ENCODE measurements at places on chromosomes 11 and 22.

DNA sequence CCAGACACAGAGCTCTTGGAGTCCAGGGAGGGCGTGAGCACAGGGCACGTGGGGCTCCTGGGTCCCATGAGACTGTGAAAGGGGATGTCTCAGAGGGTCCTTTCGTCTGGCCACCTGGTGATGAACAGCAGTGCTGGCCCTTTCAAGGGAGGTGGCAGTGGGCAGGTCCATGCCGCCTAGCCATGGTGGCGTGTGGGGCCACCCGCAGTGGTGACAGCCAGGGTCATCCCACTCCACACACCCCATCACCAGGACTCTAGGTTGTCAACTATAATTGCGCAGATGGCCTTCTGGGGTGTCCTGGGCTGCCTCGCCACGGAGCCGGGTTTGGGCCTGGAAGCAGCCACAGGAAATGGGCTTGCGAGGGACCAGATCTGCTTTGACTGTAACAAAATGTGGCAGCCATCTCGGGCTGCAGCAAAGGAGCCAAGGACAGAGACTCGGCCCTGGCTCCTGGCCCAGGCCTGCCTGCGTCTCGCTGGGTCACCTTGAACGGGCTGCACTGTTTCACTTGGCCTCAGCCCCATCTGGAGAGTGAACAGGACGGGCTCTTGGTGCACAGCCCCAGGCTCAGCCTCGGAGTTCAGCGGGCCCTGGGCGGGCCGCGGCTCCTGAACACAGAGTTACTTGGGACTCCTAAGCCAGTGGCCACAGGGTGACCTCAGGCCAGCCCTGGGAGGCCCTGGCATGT, 1350.5 kb downstream of the BRD1 start:
- DNase-seq = no peak

- no peak for DNase-seq
Observed at GRCh38 chr22:45475851-45476514, 26.7 kb upstream of the FBLN1 start.

DNA sequence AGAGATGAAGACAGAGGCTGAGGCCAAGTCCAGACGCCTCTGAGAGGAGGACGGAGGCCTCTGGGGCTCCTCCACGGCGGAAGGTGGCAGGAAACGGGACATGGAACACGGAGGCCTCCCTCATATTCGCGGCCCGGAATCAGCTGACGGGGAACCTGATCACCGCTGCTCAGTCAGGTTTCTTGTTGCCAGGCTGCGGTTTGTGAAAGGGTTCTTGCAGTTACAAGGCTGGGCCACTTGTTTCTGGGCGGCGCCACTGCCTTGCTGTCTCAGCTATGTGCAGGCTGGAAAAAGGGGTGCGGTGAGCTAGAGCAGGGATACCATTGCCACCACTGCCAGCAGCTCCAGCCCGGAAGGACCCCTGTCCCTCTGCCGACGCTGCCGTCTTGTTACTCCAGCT, 10.0 kb upstream of the MMP1 start:
- peak; percentile 47 for DNase-seq

- DNase-seq = no peak
Observed at GRCh38 chr11:125376117-125376516, 119.9 kb downstream of the FEZ1 start.

GRCh38 chr11:60786811-60787567, 1.9 kb downstream of the MS4A10 start:
- DNase-seq = no peak

GRCh38 chr11:48091426-48092102, 111.2 kb downstream of the PTPRJ start:
- DNase-seq = no peak

GRCh38 chr11:66465373-66466224, 1.1 kb upstream of the PELI3 start:
- no peak for DNase-seq

DNA sequence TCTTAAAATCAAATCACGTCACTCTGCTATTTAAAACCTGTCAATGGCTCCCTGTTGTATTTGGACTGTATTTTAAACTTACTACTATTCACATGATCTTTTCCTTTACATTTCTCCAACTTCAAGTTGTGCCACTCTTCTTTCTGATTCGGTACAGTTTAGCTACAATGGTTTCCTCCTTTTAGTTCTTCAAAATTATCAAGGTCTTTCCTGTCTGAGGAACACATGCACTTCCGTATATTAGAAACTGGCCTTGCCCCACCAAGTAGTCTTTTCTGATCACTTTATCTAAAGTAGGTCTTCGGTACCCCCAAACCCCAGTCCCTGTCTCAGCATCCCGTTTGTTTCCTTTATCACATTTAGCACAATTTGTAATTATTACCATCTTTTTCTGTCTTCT, 81.8 kb downstream of the MTMR3 start:
- peak; percentile 56 for DNase-seq

DNA sequence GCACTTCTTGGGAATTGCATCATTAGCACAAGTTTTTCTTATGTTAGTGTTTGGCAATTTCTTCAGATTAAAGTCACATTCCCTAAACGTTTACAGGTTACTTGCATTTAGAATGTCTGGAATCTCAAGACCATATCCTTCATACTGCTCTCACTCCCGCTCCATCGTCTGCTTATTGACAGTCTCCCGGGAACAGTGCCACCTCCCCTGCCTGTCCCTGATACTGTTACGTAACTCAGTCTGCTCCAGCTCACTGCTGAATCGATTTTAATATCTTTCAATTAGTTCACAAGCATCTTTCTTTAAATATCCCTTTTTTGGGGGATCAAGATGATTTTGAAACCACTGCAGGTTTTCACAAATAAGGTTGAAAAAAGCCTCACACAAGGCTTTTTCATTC, 48.2 kb downstream of the GLYATL2 start:
- DNase-seq = no peak

- DNase-seq = no peak
Observed at GRCh38 chr22:27970596-27971220, 51.7 kb upstream of the PITPNB start.

- no peak for DNase-seq
Observed at GRCh38 chr11:65592858-65593517, 2.6 kb downstream of the KCNK7 start.

DNA sequence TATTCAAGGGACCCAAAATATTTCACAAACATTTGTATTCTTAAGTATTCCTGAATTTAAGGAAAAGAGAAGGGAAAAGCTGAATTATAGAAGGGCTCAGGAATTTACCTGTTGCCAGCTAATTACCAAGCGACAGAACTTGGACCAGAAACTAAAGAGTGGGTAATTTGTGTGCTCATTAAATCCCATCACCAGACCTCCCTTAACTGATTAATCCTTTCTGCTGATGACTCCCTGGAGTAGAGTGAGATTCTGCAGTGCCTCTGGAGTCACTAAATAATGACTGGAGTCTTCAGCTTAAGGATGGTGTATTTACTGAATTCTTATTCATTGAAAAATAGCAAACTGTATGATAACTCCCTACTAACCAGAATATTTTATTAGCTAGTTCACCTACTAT, 74.0 kb upstream of the RAB1B start:
- DNase-seq = no peak

DNA sequence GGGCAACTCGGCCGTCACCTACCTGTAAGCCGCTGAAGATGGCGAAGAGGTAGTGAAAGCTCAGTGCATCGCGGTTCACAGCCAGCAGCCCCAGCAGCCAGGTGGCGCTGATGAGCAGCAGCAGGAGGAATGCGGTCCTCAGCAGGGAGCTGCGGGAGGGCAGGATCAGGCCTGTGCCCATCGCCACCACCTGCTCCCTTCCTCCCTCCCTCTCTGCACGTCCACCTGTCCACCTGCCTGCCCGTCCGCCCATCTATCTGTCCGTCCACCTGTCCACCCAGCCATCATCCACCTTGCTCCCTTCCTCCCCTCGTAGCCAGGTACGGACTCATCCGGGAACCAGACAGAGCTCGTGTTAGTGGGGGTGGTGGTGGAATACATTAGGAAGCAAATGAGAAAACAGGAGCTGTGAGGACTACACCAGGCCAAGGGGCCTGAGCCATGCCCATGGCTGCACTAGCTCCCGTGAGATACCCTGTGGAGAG, 32.2 kb downstream of the TRMU start:
- peak; percentile 71 for DNase-seq

DNA sequence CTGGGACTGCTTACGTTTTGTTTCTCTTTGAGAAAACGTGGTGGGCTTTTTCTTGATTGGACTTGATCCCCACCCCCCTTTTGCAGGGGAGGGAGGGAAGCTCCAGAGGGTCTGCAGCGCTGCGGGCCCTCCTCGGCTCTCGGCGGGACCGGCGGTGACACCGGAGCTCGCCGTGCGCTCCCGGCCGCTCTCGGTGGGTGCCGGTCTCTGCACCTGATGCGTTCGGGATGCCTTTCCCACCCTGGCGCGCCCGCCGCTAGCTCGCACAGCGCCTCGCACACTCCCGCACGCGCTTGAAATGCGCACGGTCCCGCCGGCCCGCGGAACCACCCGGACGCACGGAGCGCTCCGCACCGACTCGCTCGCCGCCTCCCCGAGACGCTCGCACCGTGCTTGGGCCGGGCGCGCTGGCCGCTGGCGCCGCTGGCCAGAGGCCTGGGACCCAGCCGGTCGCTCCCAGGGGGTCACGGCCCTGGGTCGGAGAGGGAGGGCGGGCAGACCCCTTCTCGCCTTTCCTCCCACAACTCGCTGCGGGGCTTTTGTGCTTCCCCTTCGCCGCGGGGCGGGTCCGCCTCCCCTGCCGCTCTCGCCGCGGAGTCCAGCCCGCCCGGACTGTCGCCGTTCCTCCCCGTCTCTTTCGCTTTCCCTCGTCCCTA, 1.0 kb downstream of the ZBTB16 start:
- DNase-seq = peak; percentile 50

DNA sequence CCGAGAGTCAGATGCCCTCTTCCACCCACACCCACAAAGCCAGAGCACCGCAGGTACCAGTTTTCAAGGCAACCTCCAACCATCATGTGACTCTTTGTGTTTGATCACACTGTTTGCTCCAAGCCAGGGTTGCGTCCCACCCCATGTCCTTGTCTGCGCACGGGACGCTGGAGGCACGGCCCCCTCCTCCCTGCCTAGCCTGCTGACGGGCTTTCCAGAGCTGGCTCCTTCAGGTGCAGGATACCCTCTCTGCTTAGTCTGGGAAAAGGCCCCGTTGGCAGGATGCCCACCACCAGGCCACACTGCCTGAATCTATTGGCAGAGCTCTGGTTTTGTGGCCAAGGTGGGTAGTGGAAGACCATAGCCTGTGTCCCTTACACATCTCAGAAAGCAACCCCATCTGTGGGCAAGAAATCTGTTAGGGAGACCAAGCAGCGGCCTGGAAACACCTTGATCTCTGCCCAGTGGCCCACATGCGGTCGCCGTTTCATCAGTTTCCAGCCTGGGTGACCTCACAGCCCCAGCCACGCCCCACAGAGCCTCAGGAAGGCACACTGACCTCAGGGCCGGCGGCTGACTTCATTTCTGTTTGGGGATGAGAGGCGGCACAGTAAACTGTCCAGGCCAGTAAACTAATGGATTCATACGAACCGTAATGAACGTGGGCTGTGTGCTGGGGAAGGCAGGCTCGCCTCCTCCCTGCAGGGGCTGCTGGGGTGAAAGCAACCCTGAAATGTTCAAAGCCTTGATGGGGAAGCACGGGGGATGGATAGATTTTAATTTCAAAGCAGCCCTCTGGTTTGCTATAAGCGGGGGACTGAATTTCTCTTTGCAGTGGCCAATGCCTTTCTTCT, 25.8 kb downstream of the CDPF1 start:
- no peak for DNase-seq

GRCh38 chr22:43886231-43886630, 5.6 kb downstream of the PNPLA5 start:
- no peak for DNase-seq

DNA sequence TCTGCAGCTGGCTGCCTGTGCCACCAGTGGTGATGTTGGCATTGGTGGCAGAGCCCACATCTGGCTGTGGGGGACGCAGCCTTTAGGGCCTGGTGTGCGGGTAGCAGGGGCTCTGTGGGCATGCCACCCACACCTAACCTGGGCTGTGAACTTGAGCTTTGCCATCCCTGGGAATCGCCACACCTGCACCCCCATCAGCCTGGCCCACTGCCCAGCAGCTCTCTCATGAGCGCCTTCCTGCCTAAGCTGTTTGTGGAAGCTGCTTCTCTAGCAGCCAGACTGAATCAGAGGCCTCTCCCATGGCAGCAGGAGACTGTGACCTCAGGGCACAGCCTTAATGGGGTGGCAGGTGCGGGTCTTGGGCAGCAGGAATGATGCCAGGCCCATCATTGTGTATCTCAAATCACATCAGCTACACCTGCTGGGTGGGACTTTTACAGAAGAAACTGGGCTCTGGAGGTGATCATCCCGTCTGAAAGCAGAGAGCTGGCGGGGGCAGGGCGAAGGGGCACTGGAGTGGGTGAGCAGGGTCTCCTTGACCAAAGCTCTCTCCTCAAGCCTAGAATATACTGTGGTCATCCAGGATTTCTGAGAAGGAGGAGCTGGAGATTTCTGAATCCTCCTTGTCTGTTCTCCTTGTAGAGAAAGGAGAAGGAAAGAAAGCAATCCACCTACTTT, 17.8 kb upstream of the CARS1 start:
- DNase-seq = no peak

DNA sequence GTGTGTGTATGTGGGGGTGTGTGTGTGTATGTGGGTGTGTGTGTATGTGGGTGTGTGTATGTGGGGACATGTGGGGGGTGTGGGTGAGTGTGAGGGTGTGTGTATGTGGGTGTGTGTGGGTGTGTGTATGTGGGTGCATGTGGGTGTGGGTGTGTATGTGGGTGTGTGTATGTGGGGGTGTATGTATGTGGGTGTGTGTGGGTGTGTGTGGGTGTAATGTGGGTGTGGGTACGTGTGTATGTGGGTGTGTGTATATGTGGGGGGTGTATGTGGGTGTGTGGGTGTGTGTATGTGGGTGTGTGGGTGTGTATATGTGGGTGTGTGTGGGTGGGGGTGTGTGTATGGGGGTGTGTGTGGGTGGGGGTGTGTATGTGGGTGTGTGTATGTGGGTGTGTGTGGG, 106.7 kb downstream of the SPATA19 start:
- no peak for DNase-seq

- DNase-seq = no peak
Observed at GRCh38 chr11:114034956-114035355, 24.6 kb upstream of the ZBTB16 start.

DNA sequence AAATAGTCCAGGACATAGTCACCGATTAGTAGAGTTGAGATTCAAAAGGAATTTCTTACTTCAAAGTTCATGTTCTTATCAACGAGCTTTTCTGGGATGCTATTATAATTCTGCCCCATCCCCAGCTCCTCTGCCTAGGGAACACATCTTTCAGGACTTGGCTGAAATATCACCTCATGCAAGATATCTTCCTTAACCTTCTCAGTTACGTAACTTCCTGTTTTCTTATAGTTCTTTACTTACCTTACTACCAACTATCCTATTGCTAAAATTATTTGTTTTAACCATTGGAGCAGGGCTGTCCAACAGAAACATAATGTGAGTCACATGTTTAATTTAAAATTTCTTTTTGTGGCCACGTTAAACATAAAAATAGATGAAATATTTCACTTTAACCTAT, 2.3 kb downstream of the NARS2 start:
- DNase-seq = no peak

DNA sequence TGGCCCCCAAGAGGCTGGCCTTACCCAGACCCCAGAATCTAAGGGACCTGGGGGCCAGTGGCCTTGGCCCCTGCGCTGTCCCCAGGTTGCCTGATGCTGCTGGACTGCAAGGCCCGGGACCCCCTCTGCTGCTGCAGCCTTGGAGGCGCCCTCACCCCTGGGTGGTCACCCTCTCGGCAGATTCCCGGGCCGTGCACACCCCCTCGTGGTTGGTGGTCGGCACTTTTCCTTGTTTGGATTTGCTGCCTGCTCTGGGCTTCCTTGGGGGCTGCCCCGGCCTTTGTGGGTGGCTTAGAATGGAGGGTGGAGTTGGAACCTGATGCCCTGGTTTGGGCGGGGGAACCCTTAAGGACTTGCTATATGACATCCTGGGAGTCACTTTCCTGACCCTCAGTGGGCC, 5.3 kb downstream of the RIN1 start:
- no peak for DNase-seq
